Mesendoderm (in vitro differentiated cells): ENCODE measurements at places on chromosomes 16 and 17.

- no peak for DNase-seq
These were observed 5.0 kb upstream of the FADS6 start for GRCh38 chr17:74898376-74898946.

DNA sequence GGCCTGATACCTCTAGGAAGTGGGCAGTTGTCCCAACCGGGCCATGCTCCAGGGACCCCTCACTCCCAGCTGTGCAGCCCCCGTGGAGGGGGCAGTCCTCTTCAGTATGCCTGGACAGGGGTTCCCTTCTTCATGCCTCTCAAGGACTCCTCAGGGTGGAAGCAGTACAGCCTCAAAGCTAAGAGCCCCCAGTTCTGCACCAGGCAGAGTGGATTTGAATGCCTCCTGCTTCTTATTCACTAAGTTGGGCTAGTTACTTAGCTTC, 23.9 kb upstream of the ST6GALNAC1 start:
- no peak for DNase-seq

- DNase-seq, result no peak
These were observed 11.3 kb downstream of the ERAL1 start for GRCh38 chr17:28865946-28866752.

DNA sequence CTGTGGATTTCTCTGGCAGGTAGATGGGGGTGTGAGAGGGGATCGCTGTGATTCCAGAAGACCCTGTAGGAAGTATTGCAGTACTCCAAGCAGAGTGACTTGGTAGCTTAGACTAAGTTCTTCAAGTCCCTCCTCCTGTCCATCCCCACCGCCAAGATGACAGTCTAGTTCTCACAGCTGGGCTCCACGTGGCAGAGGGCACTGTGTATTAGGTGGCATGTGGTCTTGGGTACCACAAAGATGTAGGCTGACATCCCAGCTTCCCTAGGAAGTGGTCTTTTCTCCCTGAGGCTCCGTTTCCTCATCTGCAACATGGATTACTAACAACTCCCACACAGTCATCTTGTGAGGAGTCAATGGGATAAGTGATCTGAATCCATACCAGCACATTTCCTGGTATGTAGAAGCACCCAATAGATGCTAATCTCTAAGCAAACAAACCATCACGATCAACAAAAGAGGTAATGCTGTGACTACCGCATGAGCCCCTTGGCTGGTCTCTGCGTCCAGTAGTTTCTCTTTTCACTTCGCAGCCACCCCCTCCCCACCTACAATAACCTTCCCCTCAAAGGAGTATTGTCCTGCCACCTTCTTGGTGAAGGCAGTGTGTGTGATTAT, 349.1 kb upstream of the EEF2KMT start:
- DNase-seq, result peak; percentile 66

DNA sequence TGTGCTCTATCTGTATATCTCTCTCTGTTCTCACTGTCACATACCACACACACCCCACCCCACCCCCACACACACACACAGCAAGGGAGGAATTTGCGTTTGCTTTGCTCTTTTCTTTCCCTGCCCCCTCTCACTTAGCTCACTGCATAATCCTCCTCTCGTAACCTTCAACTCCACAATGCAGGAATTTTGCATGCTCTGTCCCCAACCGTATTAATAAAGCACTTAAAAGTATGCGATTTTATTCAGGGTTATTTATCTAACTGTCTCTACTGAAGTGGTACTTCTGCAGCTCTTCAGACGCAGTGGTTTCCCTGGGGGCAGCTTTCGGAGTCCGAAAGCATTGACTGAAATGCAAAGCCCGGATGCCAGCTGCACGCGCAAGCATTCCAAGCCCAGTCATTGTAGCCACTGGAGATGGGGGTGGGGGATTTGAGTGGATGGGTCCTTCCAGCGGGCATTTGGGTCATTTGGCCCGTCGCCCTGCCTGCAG, 105.4 kb upstream of the RBFOX1 start:
- peak; percentile 91 for DNase-seq

- DNase-seq, result peak; percentile 27
These were observed 1.1 kb downstream of the MAPT start for GRCh38 chr17:45895304-45895968.

GRCh38 chr17:79201119-79201518, 126.5 kb downstream of the ENGASE start:
- DNase-seq, result no peak

GRCh38 chr16:64381979-64382378, 739.9 kb downstream of the CDH11 start:
- no peak for DNase-seq

DNA sequence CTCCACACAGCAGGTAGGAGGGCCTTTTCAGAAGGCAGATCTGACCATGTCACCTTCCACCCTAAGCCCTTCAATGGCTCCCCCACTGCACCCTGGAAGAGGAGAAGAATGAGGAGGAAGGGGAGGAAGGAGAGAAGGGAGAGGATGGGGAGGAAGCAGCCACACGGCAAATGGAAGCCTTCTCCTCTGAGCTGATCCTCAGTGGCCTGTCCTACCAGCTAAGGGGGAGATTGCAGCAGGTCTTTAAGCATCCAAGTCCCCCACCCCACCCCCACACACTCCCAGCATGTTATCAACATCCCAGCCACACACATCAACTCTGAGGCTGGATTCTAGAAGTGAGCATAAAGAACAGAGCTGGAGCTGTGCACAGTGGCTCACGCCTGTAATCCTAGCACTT, 46.2 kb upstream of the RBFOX3 start:
- DNase-seq, result no peak

DNA sequence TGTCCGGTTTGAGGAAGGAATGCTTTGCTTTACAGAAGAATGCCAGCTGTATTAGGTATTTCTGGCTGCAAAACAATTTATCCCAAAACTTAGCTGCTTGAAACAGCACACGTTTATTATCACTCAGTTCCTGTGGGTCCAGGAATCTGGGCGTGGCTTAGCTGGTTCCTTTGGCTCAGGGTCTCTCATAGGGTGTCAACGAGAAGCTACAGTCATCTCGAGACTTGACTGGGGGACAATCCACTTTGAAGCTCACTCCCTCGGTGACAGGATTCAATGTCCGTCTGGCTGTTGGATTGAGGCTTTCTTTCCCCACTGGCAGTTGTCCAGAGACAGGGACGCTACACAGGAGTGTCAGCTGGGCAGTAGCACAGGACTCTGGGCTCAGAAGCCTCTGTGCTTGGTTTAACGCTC, 9.6 kb upstream of the RHBDF2 start:
- no peak for DNase-seq

GRCh38 chr17:81253358-81254131, 14.4 kb downstream of the NDUFAF8 start:
- no peak for DNase-seq

DNA sequence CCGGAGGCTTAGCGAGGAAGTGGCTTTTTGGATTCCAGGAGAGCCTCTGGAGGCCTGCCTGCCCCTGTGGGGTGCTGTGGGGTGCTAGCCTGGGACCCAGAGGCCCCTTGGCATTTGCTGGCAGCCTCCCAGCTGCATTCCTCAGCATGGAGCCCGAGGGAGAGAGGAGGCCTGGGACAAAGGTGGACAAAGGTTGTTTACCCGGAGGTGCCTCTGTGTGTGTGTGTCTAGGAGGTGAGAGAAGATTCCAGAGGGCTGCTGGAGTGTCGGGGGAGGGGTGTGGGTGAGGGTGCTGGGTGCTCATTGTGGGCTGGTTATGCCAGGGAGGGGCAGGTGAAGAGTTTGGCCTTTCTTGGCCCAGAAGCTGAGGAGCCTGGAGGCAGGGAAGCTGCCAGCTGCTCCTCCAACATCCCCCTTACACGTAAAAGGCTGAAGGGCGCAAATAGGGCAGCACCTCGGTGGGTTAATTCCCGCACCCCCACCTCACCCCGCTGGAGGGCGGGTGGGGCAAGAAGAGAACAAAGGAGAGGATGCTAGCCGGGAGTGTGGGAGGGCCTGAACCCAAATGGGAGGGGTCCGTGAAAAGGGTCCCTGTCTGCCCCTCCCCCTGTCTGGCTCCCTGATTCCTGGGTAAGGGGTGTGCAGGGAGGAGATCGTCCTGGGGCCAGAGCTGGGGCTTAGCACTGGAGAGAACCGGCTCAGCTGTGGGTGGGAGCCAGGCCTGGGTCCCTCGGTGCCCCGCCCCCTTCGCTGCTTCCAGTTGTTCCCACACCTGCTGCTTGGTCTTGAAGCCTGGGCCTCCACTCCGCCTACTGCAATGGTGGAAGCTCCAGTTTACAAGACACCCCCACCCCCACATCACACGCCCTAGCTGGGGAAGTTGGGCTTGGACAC, 9.9 kb downstream of the HEXIM2 start:
- DNase-seq, result peak; percentile 61

GRCh38 chr17:79019632-79020584, 4.1 kb upstream of the C1QTNF1 start:
- DNase-seq, result peak; percentile 70

- DNase-seq, result peak; percentile 44
These were observed 12.2 kb downstream of the AIPL1 start for GRCh38 chr17:6422654-6423241.

GRCh38 chr16:71426069-71426879, 15.6 kb downstream of the TLE7 start:
- DNase-seq, result peak; percentile 100

DNA sequence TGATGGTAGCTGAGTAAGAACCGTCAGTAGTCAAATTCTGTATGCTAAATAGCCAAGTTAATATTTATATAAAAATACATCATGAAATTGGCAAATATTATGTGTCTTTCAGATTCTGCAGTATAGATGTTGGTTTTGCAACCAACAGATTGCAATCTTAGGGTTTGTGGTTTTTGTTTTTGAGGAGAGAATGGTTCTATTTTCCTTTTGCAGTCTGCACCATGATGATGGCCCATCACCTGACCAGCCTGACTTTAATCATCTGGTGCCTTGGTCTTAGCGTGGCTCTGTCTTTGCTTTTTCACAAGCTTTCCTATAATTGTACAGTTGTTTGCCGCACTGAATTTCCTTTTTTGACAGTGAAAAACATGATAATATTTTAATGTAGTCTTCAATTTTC, 50.7 kb downstream of the NUP93 start:
- DNase-seq, result no peak

- peak; percentile 38 for DNase-seq
These were observed 13.4 kb upstream of the SLC38A8 start for GRCh38 chr16:84055801-84056634.

DNA sequence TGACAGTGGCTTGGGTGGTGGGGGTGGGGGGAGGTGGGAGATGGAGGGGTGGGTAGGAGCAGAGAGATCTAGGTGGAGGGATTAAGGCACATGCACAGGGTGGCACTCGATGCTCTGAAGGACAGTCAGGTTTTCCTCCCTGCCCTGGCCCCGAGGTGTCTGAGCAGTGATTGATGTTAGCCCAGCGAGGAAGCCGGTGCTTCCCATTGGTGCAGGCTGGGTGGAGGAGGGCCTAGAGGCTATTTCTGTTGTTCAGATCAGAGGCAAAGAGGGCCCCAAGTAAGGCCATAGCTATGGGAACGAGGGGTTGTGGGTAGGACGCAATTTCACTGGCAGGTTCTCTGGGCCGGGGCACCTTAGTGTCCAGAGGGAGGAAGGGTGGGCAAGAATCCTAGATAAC, 23.1 kb downstream of the CACNA1G start:
- no peak for DNase-seq

DNA sequence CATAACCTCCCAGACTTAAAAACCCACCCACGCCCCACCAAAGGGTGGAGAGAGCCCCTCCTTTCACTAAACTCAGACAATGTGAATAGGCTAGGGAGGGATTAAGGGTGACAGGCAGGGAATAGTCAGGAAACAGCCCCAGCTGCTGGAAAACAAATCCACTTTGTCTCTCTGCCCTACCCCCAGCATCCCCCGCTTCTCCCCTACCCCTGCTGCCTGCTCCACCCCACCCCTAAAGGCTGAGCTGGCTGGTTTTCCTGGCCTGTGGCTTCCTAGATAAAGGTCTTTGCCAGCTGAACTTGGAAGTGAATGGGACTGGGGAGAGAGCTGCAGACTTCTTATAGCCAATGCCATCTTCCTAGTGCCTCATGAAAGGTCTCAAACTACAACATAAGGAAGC, 15.0 kb downstream of the CAVIN1 start:
- no peak for DNase-seq

DNA sequence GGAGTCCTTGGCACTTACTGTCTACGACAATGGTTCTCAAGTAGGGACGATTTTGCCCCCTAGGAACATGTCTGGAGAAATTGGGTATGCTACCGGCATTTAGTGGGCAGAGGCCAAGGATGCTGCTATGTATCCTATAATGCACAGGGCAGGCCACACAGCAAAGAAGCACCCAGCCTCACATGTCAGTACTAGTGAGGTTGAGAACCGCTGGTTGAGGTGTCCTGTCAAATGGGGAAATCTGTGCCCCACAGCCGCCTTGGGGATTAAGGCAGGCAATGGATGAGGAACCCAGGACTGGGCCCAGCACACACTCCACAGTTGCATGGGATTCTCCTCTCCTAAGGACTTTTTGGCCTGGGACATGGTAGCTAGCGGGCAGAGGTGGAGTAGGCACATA, 86.7 kb upstream of the TOB1 start:
- no peak for DNase-seq
